ENCODE measurements at places on chromosomes 2 and 18.

- no peak for DNase-seq
Observed at GRCh38 chr18:36912887-36913286, 84.0 kb downstream of the KIAA1328 start.

DNA sequence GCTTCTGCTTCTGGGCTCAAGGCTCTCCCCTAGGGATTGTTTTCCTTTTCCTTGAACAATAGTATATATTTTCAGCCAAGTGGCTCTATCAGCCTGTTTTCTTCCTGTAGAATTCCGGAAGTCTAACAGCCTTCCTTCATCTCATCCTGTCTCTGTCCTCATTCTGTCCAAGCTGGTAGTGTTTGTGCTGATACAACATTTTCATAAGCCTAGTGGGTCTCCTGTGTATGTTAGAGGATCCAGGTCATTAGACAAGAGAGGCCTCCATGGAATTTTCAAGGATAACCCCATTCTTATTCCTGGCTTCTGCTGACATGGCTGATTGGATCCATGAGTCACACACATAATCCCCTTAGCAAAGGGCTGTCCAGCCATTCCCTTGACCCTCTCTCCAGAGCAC is 467.6 kb downstream of the PTPRM start:
- DNase-seq: no peak

DNA sequence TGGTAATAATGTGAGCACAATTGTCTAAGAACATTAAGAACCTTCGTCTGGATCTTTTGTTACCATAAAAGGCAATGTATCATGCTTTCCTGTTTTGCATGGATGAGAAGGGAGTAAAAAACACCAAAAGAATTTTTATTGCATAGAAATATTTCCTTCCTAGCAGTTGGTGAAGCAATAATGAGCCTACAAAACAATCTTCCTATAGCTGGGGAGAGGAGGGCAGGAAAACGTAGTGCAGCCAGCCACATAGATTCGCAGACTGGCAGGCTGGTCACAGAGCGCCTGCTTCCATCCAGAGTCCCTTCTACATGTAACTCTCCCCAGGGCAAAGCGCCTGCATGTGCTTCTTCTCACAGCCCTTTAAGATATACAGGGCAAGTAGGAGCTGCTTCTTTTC is 190.4 kb downstream of the BABAM2 start:
- DNase-seq: no peak

- DNase-seq: no peak
Observed at GRCh38 chr2:216877085-216877484, 17.2 kb upstream of the TNP1 start.

- DNase-seq: no peak
Observed at GRCh38 chr2:240238201-240238600, 97.7 kb upstream of the OTOS start.

GRCh38 chr2:108621087-108621559 is 86.9 kb downstream of the LIMS1 start:
- DNase-seq: no peak
